ENCODE measurements at places on chromosomes 2 and 18. TPM values are rescaled to one million over a fixed set of nuclear protein-coding genes. Genes with fewer than 3 reads are reported as not detected.

SEMA4F gene
- total RNA-seq = 3.2 TPM

DNA sequence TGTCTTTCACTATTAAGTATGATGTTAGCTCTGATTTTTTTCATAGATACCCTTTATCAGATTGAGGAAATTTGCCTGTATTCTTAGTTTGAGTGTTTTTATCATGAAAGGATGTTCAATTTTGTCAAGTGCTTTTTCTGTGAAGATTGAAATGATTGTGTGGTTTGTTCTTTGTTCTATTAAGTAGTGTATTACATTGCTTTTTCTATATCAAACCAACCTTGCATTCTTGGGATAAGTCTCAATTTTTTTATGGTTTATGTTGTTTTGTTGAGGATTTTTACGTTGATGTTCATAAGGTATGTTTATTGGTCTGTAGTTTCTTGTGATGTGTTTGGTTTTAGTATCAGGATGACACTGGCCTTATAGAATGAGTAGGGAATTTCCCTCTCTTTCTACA, 19.1 kb downstream of the PDK1 start:
- DNase-seq = no peak

SLC23A3 gene
- 0.71 TPM for total RNA-seq

PSMA8 gene
- total RNA-seq = not detected

GRCh38 chr2:162063899-162064298, 10.1 kb downstream of the DPP4 start:
- DNase-seq = no peak

GRCh38 chr2:180125245-180125962, 118.3 kb upstream of the CWC22 start:
- DNase-seq = peak; percentile 81

Data from posterior vena cava (tissue), 2 donors.